Uterus (tissue), 4 donors: ENCODE measurements at places on chromosomes 2 and 18.

- H3K36me3 ChIP-seq = no peaks in the 10 kb centered on the region
- DNase-seq = no peak
- H3K4me1 ChIP-seq = no peaks in the 10 kb centered on the region
- no peaks in the 10 kb centered on the region for H3K27me3 ChIP-seq
These were observed 70.9 kb downstream of the CHRNA1 start for GRCh38 chr2:174693344-174693743.

DNA sequence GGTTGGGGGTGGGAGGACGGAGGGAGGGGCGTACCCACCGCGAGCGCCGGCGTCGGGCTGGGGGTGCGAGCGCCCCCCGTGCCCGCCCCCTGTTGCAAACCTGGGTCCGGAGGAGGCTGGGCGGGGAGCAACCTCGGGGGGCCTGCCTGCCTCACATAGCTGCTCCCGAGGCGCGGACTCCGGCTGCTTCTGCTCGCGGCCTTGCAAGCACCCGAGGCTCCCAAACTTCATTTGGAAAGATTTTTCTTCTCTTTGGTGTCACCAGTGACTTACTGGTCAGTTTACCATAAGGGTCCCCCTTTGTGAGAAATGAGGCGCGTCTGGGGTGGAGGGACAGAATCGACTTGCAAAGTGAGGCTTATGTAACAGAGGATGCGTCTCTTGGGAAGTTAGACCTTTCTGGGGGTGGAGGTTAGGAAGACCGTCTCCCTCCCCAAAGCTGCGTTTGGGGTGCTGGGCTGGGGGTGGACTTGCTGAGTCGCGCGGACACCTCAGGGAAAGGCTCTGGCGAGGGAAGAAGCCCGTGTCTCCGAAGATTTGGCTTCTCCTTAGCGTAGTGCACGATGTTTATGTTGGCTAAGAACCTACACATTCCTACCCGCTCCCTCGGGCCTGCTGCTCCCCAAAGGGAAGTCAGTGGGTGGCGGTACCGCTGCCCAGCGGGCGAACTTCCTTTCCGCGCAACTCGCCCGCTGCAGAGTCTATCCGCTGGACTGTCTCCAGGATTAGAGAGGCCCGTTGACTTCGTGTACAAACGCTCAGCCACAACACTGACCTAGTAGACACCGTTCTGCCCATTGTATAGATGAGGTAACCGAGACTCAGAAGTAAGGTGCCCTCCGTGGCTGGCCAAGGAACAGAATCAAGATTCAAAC lies 559 bp downstream of the TMEM37 start:
- peak overlapping the region; percentile 8 for H3K27ac ChIP-seq
- no peaks in the 10 kb centered on the region for H3K36me3 ChIP-seq
- no peaks in the 10 kb centered on the region for H3K27me3 ChIP-seq
- H3K4me3 ChIP-seq = peak overlapping the region; percentile 13

GRCh38 chr2:63562751-63563150 lies 25.5 kb downstream of the WDPCP start:
- no peak overlapping the region for H3K27ac ChIP-seq
- H3K4me3 ChIP-seq = no peak overlapping the region
- H3K4me1 ChIP-seq = no peaks in the 10 kb centered on the region
- no peak for DNase-seq
- H3K36me3 ChIP-seq = no peaks in the 10 kb centered on the region
- H3K27me3 ChIP-seq = no peaks in the 10 kb centered on the region

DNA sequence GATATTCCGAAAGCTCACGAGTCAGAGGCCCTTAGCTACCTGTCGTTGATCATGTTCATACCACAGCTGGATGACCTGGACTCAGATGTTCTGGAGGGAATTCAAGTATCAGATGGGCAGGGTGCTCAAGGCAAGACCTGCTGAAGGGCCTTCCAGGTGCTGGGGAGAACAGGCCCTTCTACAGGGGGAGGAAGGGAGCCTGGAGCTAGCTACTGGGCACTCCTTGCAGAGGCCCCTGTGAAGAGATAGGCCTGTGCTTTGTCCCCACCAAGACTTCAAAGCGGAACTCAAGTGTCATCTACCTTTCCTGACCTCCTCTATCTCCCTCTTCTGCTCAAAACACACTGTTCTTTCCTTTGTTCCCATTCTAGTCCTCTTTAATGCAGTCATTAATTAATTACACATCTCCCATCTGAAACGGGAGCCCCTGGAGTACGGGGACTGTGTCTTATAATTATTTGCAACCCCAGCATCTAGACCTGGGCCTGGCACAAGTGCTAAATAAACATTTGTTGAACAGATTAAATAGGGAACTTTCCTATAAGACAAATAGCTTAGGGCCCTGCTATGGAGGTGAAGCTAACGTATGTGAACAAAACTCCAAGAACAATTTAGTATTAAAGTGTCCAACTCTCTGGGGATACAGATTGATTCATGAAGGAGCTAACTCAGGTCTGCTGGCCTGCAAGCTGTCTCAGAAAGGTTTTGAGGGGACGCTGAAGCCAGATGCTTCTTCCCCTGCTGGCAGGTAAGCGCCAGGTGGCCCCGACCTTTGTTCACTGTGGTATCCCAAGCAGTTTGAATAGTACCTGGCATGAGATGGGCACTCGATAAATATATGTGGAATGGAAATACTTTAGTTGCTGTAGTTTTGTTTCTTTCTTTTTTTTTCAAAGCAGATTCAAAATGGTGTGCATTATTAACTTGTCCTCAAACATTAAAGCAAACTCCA lies 22.0 kb downstream of the RHOB start:
- H3K4me1 ChIP-seq = no peaks in the 10 kb centered on the region
- H3K4me3 ChIP-seq = no peak overlapping the region
- H3K27ac ChIP-seq = no peak overlapping the region
- no peaks in the 10 kb centered on the region for H3K27me3 ChIP-seq
- no peak for DNase-seq

DNA sequence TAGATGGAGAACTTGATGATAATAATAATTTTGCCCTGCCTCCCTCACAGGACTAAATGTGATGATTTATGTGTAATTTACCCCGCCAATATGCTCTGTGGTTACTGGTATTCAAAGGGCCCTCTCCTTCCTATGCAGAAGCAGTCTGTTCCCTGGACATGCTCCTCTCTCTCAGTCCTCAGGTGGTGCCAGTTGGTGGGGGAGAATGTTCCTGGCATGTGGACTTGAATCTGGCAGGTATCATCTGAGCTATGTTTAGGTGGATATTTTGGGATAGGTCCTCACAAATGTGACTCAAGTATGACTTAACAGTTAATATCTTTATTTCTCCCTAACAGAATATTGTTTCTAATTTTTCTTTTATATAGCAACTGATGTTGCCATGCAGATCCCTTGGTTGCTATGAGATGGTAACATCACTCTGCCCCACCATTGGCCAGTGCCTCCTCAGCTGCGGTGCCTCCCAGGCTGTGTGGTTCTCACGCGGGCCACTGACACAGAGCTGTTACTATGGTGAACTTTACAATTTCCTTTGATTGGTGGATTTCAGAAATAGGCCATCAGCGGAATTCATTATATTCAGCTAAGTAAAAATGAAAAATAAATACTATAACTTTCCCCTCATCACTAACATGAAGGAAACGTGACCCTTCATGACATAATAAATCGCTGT lies 106.7 kb upstream of the PELI1 start:
- no peaks in the 10 kb centered on the region for H3K36me3 ChIP-seq
- H3K27ac ChIP-seq = no peak overlapping the region
- DNase-seq = no peak
- no peaks in the 10 kb centered on the region for H3K4me1 ChIP-seq

DNA sequence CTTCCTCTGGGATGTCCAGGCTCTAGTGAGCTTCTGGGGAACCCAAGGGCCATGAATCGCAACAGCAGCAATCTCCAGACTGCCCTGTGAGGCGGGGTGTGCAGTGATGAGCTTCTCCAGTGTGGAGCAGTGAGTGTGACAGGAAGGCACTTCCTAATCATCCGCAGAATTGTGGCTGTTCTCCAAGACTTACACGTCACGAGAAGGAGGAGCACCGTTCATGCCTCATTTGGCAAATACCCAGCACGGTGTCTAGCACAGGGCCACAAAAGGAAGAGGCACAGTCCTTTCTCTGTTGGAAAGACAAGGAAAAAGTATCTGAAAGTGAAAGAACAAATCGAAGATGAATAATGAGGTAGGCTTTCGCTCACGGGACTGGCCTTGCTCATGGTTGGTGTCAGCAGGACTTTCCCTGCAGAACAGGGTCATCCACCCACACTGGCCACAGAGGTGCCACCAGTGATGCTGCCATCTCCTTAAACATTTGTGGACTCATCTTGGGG lies 125.1 kb upstream of the HAAO start:
- peaks cover 3% of the 10 kb centered on the region for H3K4me1 ChIP-seq
- H3K4me3 ChIP-seq = no peak overlapping the region
- H3K36me3 ChIP-seq = no peaks in the 10 kb centered on the region
- peak; percentile 68 for DNase-seq
- no peaks in the 10 kb centered on the region for H3K27me3 ChIP-seq
- H3K27ac ChIP-seq = peak overlapping the region; percentile 36

DNA sequence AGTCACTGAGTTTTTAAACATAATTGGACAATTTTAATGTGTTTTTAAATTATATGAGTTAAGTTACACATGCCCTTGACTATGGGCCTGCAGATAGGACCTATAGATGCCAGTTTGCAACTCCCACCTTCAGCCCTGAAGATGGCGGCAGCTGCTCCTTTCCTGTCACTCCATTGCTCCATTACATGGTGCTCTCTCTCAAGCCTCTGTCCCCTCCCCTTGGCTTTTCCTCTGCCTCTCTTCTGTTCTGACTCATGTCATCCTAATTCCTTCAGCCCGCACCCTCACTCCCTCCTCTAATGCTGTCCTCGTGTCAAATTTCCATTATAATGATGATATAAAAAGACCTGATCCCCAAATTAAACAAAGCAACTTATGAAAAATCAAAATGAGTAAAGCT lies 133.7 kb upstream of the HNRNPA3 start:
- no peak overlapping the region for H3K4me3 ChIP-seq
- H3K27ac ChIP-seq = peak overlapping the region; percentile 21
- no peaks in the 10 kb centered on the region for H3K36me3 ChIP-seq
- H3K27me3 ChIP-seq = no peaks in the 10 kb centered on the region
- no peak for DNase-seq

DNA sequence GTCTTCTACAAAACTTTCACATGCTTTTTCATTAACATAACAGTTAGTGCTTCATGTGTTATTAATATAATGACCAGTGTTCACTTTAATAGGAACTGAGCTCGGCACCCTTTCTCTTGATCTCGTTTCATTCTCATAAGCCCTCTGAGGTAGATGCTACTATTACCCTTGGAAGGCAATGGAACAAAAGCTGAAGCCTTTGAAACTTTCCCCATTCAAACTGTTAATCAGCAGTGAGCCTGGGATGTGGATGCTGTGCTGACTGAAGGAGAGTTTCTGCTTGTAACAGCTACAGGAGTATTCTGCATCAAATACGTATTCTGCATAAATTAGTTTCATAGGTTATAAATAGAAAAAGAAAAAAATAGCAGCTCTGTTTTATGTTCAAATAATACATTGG lies 904.0 kb upstream of the CDH2 start:
- no peaks in the 10 kb centered on the region for H3K36me3 ChIP-seq
- no peak overlapping the region for H3K27ac ChIP-seq
- no peaks in the 10 kb centered on the region for H3K27me3 ChIP-seq
- H3K4me1 ChIP-seq = no peaks in the 10 kb centered on the region
- H3K4me3 ChIP-seq = no peak overlapping the region

GRCh38 chr2:26756337-26756736 lies 7.7 kb upstream of the SLC35F6 start:
- H3K4me1 ChIP-seq = peaks cover 5% of the 10 kb centered on the region
- H3K27ac ChIP-seq = no peak overlapping the region
- no peaks in the 10 kb centered on the region for H3K27me3 ChIP-seq
- DNase-seq = no peak

GRCh38 chr2:27145682-27146081 lies 3.1 kb upstream of the TCF23 start:
- H3K4me1 ChIP-seq = no peaks in the 10 kb centered on the region
- no peak for DNase-seq
- H3K27ac ChIP-seq = no peak overlapping the region
- no peaks in the 10 kb centered on the region for H3K27me3 ChIP-seq
- no peak overlapping the region for H3K4me3 ChIP-seq
- no peaks in the 10 kb centered on the region for H3K36me3 ChIP-seq

DNA sequence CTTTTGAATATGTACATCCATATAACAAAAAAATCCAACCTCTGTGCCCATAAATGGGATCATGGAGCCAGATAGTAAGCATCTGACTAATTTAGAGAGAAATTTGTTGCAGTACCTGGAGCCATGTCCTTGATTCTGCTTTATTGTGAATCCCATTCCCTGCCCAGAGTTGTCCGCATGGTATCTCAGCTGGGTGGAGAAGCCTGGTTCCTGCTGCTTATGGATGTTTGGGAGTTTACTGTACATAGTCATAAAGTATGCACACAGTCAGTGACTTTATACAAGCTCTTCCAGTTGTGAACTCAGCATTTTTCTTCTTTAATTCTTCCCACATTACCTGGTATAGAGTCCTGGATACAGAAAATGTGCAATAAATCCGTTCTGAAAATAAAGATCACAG lies 346.0 kb downstream of the FIGN start:
- no peaks in the 10 kb centered on the region for H3K4me1 ChIP-seq
- H3K27ac ChIP-seq = no peak overlapping the region
- no peaks in the 10 kb centered on the region for H3K36me3 ChIP-seq
- no peak overlapping the region for H3K4me3 ChIP-seq
- DNase-seq = no peak

DNA sequence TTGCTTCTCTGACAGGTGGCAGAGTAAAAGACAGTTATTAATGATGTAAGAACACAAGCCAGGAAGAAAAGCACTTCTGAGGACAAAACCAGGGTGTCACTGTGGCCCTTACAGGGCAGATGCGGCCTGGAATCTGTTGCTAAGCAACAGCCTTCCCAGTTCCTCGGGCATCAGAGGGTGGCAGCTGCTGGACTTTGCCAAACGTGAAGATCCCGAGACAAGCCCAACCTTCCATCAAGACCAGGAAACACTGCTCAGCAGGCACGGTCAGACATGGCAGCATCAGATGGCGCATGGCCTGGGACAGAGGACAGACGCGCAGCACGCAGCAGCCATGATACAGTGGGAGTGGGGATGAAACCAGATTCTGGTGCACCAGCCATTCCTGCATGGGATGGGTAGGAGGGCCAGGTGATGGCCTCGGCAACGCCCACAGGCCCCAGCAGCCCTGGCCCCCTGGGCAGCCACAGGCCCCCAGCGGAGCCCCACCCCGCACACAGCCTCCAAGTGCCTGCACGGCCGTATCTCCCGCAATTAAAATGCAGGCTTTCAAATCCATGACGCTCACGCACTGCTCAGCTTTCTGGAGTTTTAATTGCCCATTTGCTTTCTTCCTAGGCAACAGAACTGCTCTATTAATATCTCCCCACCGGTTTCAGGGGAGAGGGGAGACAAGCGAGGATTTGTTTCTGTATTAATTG lies 89.0 kb downstream of the EIPR1 start:
- H3K4me3 ChIP-seq = no peak overlapping the region
- no peaks in the 10 kb centered on the region for H3K36me3 ChIP-seq
- no peaks in the 10 kb centered on the region for H3K27me3 ChIP-seq
- no peak for DNase-seq
- H3K4me1 ChIP-seq = no peaks in the 10 kb centered on the region
- no peak overlapping the region for H3K27ac ChIP-seq

DNA sequence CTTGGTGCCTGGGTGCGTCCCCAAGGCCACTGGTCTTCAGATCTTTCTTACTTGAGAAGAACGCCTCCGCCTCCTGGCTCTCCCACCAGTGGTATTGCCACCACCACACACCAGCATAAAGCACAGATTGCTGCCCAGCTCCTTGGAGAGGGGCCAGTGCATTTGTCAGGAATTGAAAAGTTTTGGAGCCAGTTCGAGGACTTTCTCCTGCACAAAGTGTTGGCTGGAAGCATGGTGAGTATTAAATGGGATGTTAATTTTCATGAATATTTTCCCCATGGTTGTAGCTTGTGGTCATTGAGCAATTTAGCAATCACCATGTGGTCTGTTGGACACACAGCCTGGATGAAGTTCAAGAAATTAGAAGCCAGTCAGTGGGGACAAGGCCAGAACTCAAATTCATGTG lies 684.6 kb upstream of the FANCL start:
- no peaks in the 10 kb centered on the region for H3K27me3 ChIP-seq
- no peak for DNase-seq
- H3K27ac ChIP-seq = no peak overlapping the region
